ENCODE measurements at places on chromosomes 1 and 21.

DNA sequence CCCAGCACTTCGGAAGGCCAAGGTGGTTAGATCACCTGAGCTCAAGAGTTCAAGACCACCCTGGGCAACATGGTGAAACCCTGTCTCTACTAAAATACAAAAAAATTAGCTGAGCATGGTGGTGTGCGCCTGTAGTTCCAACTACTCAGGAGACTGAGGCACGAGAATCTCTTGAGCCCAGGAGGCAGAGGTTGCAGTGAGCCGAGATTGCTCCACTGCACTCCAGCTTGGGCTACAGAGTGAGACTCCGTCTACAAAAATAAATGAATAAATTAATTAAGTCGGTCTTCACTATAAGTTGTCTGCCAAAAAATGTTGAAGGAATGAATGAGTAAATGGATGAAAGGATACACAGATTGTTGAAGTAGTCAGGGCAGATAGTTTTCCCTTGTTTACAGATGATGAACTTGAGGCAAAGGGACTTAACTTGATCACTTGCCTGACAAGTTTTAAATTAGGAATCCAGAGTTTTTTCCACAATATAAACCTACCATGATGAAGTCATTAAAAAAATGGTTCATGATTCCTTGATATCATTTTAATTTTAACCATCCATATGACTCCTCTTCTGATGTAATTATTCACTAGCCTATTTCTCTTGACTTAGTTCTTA, 130.8 kb downstream of the TLR5 start:
- DNase-seq, result no peak

- DNase-seq, result peak; percentile 51
These were observed 784 bp downstream of the RPL11 start for GRCh38 chr1:23692308-23692871.

- DNase-seq, result no peak
These were observed 38.3 kb downstream of the ZC3H11B start for GRCh38 chr1:219574484-219575087.

DNA sequence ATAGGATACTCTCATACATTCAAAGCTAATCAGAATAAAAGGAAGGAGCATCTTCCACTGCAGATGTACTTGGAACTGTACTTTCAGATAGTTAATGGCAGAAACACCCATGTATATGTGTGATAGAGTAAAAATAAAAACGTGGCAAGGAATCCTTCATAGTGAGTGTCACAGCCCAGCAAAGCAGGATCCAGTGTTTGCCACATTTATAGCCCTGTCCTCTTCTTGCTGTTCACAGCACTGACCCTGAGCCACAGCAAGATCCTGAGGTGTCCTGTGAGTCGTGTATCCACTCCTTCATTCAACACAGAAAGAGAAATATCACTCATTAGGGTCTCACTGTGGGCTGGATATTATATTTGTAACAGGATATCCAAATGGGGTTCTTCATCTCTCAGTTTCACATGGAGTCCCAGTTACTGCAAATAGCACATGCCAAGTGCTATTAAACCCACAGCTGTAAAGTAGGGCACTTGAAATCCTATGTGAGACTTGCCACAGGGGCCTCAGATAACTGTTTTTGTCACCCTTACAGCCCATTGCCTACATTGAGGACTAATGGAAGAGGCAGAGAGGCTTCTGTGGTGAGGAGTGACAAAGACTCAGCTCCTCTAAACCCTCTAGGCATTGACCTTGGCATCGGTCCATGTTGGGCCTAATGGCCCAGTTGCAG, 41.3 kb downstream of the CYP2J2 start:
- DNase-seq, result no peak

DNA sequence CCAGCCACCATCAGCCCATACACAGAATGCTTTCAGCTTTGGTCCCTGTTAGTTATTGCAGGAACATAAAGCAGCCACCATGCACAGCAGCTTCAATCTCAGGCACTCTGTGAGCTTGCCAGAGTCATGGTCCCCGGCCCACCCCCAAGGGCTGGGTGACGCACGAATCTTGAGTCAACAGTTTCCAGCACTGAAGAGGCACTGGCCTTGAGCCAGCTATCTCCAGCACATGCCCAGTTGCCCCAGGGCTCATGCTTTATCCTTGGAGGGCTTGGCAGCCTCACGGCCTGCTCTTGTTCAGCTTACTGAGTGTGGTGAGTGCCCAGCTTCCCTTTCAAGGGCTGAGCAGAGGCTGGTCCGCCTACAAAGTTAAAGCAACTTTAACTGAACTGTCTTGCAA, 200.7 kb upstream of the RAB4A start:
- no peak for DNase-seq

GRCh38 chr21:38631676-38632075, 133.4 kb upstream of the ERG start:
- DNase-seq, result no peak

DNA sequence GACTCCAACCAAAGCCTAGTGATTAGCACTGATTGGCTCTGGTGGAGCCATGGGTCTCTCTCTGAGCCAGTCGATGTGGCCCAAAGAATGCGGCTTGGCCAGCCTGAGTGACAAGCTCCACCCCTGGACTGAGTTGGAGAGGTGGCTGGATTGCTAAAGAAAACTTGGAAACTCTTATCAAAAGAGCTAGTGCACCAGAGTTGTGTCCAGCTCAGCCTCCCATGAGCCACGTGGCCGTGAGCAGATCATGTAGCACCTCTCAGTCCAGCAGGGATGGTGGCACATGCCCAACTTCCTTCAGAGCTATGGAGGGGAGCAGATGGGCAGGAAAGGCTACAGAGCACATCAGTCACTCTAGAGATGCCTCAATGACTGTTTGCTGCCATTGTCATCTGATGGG, 142.8 kb upstream of the VAMP3 start:
- no peak for DNase-seq

DNA sequence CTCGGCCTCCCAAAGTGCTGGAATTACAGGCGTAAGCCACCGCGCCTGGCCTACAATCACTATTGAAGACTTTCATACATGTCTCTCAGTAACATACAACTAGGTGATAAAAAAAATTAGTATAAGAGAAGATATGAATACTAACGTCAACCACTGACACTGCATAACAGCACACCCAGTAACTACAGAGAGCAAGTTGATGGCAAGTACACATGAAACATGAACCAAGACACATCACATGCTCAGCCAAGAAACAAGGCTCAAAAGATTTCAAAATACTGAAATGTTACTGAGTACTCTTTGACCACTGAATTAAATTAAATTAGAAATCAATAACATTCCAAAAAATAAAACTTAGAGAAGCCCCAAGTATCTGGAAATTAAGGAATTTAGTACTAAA, 168.1 kb downstream of the SLC45A1 start:
- no peak for DNase-seq

DNA sequence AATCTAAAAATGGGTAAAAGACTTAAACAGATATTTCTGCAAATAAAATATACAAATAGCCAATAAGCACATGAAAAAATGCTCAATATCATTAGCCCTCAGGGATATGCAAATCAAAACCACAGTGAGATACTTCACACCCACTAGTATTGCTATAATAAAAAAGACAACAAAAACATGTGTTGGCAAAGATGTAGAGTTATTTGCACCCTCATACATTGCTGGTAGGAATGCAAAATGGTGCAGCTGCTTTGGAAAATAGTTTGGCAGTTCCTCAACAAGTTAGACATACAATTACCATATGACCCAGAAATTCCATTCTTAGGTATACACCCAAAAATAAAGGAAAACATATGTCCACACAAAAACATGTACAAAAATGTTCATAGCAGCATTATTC, 30.2 kb downstream of the ZZZ3 start:
- no peak for DNase-seq

GRCh38 chr1:116886291-116886878, 23.3 kb upstream of the PTGFRN start:
- DNase-seq, result no peak

GRCh38 chr1:155307247-155307740, 1.4 kb upstream of the FDPS start:
- no peak for DNase-seq

GRCh38 chr1:247456914-247457639, 827 bp downstream of the OR2B11 start:
- DNase-seq, result no peak

DNA sequence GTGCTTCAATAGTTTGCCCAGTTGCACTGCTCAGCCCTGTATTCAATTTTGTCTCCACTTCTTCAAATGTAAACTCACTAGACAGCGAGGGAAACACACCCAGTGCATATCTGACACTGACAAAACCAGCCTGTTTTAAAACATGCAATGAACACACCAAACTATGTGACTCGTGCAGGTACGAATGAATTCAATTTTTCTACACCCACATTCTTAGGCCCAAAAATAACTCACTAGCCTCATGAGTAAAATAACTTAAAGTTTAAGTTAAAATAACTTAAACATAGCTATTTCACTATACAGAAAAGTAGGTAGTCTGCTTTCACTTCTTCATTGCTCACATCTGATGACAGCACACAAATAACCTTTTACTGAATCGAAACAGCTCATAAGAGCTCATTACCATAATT, 21.1 kb downstream of the TTC13 start:
- DNase-seq, result no peak

DNA sequence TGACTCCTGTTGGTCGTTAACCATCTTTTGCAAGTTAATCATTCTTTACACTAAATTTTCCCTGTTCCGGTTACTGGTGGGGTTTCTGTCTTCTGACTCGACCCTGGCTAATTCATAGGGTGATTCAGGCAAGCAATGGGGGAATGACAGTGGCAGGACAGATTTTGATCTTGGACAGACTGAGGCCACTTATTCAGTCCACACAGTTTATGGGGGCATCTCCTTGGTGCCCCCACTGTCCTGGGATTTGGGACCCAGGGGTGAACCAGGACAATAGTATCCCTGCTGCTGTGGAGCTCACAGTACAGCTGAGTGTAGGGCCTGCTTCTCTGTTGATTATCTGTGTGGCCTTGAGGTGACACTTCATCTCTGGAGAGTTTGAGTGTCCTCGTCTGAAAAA, 540.4 kb downstream of the MATN1 start:
- no peak for DNase-seq

DNA sequence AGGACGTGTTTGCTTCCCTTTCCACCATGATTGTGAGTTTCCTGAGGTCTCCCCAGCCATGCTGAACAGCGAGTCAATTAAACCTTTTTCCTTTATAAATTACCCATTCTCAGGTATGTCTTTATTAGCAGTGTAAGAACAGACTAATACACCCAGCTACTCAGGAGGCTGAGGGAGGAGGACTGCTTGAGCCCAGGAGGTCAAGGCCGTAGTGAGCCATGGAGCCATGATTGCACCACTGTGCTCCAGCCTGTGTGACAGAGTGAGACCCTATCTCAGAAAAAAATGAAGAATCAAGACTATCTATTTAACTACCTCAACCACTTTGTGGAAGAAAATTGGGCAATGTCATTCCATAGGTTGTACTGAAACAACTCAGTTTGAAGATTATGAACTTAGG, 54.6 kb upstream of the SEC16B start:
- no peak for DNase-seq

GRCh38 chr1:186409091-186409490, 33.5 kb downstream of the ODR4 start:
- DNase-seq, result no peak

DNA sequence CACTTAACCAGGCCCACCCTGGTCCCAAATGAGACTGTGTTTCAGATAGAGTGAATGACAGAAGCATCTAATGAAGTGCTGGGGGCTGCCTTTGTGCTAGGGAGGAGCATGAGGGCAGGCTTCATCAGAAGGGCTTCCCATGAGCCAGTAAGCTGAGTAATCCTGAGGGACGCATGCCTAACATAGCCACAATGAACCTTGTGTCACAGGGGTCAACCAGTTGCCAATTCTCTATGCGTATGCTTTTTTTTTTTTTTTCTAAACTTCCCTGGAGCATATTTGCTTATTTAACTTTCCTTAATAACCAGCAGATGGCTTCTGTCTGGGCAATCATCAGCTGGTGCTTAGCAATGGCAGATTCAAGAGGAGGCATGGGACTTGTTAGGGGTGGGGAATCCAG, 25.5 kb upstream of the CYP2J2 start:
- no peak for DNase-seq

Measured in stimulated activated effector memory CD8-positive, alpha-beta T cell treated with anti-CD3 and anti-CD28 coated beads, Interleukin-12 subunit alpha, Interleukin-12 subunit beta, amount 100 ng/mL, for 72 hours (primary cell).